BJ (cell line): ENCODE measurements at places on chromosomes 7 and 10.

- no peak for DNase-seq
Observed at GRCh38 chr10:70668454-70668970, 3.8 kb upstream of the ADAMTS14 start.

DNA sequence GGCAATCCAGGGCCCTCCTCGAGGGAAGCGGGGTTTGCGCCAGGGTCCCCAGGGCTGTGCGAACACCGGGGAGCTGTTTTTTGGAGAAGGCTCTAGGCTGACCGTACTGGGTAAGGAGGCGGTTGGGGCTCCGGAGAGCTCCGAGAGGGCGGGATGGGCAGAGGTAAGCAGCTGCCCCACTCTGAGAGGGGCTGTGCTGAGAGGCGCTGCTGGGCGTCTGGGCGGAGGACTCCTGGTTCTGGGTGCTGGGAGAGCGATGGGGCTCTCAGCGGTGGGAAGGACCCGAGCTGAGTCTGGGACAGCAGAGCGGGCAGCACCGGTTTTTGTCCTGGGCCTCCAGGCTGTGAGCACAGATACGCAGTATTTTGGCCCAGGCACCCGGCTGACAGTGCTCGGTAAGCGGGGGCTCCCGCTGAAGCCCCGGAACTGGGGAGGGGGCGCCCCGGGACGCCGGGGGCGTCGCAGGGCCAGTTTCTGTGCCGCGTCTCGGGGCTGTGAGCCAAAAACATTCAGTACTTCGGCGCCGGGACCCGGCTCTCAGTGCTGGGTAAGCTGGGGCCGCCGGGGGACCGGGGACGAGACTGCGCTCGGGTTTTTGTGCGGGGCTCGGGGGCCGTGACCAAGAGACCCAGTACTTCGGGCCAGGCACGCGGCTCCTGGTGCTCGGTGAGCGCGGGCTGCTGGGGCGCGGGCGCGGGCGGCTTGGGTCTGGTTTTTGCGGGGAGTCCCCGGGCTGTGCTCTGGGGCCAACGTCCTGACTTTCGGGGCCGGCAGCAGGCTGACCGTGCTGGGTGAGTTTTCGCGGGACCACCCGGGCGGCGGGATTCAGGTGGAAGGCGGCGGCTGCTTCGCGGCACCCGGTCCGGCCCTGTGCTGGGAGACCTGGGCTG lies 26.0 kb downstream of the PRSS2 start:
- DNase-seq = no peak

- DNase-seq = no peak
Observed at GRCh38 chr10:106355450-106355849, 809.1 kb downstream of the SORCS1 start.

GRCh38 chr7:152355474-152356057 lies 80.2 kb downstream of the KMT2C start:
- no peak for DNase-seq

- DNase-seq = no peak
Observed at GRCh38 chr10:125567529-125567928, 115.4 kb downstream of the TEX36 start.

DNA sequence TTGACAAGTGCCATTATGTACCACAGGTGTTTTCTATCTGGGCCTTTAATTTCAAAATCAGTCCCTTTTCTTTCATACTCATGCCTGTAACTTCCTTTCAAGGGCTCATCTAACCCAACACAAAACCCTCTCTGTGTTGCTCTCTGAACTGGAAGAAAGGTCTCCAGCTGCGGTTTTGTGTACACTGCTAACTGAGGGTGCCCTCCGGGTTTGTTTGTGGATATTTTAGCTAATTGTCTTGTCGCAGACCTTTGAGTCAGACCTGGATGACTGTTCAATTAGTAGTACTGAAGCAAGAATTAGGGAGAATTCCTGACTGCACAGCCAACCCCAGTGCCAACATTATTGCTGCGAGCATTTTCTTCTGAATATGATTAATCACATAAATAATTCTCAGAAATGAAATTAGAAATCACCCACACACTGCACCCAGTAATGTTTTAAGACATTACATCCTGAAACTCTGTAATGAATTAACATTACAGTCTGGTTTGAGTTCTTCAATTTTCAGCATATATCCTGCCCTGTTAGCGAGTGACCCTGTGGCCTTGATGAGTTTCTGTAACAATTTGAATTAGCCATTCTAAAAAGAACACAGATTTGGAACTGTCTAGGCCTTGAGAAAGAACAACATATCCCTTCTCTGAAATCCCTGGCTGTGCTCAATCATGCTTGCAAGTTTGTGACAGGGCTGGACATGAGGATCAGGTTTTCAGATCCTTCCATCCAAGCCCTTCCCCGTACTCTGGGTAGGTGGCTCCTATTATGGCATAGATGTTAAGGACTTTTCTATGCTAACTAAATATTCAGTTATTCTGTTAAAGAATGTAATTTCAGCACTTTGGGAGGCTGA lies 460.1 kb downstream of the PLXDC2 start:
- no peak for DNase-seq
